Ecto neural progenitor cell (in vitro differentiated cells): ENCODE measurements at places on chromosomes 7 and 10.

DNA sequence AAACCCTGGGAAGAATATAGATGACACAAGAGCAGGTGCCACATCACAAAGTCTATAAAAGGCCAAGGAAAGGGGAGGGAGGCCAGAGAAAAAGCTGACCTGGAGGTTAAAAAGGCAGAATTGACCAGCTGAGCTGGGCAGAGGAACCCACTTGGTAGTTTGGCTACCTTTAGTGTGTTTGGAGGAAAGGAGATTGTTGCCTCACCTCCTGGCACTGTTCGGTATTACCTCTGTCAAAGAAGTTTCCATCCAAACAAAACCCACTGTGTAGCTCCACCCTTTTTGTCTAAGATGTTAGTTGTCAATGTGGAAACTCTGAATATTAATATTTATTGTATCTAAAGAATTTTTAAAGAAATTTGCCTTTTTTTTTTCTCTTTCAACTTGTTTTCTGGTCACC, 23.4 kb downstream of the ENTPD7 start:
- DNase-seq: no peak

DNA sequence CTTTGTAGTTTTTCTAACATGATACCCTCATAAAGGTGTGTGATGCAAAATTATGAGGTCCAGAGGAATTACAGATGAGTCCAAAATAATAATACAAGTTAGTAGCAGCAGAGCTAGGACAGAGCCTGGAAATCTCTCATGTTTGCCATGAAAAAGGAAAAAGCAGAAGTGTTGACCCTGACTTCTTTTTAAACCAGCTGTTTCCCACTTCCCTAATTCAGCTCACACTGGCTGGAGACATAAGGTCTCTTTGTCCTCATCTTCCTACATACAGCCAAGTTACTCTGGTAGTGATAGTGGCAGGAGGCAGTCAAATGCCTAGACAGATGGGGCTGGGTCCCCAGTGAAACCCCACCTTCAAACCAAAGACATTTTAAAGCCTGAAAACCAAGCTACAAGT, 269.2 kb downstream of the C7orf25 start:
- DNase-seq: no peak

- DNase-seq: peak; percentile 69
Observed at GRCh38 chr7:104231054-104232046, 23.5 kb upstream of the ORC5 start.

DNA sequence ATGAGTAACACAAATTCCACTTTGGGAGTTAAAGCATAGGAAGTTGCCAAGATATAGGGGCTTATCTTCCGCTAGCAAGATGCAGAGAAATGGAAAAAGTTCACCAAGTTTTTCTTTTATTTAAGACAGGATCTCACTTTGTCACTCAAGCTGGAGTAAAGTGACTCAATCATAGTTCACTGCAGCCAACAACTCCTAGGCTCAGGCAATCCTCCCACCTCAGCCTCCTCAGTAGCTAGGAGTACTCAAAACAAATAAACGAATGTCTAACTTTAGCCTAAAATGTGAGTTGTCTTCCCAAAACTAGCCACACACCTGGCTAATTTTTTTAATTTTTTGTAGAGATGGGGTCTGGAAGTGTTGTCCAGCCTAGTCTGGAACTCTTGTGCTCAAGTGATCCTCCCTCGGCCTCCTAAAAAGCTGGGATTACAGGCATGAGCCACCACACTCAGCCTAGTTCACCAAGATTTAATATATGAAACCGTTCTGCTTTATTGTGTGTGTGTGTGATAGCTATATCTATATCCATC, 9.9 kb downstream of the VIM start:
- no peak for DNase-seq

DNA sequence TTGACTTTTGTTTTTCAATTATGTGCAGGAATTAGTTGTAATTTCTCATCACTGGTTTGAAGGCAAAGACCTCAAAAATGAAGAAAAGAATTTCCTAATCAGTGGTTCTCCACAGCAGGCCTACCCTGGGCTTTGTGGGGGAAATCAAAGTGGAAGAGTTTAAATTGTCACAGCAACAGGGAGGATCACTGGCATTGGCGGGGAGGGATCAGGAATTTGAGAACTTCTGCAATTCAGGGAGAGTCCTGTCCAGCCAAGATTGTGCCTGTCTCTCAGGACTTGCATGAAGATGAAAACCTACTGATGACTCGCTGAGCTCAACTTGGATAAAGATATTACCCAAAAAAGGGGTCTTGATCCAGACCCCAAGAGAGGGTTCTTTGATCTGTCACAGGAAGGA, 70.1 kb downstream of the HACD1 start:
- DNase-seq: peak; percentile 47

DNA sequence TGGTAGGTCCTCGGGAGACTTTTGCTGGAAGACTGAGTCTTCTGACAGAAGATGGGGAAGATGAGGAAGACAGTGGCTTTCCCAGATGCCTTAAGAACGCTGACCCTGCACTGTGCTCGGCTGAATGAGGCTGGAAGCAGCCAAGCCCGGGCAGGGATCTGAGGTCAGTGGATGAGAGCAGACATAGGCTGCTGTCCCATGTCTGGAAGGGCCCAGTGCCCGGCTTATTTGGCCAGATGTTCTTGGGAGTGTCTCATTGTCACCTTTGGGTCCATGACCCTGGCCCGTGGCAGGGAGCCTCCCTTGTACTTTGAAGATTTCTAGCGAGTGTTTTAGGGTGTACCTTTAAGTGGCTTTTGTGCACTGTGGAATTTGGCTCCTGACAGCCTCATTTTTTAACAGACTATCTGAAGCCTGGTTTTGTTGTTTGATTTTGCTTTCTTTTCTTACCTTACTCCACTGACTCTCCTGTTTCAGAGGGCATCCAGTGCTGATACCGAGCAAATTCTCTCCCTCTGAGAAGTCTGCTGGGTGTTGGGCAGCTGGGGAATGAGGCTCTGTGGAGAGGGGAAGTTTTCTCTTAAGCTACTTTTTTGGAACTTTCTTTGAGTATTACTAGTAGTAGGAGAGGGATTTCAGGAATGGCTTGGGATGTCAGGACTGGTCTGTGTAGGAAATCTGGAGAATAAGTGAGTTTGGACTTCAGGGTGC, 61.4 kb downstream of the CREB5 start:
- DNase-seq: no peak

GRCh38 chr7:130961128-130961601, 227.2 kb upstream of the KLF14 start:
- DNase-seq: no peak

GRCh38 chr10:101272229-101272868, 43.1 kb upstream of the LBX1 start:
- DNase-seq: peak; percentile 83

DNA sequence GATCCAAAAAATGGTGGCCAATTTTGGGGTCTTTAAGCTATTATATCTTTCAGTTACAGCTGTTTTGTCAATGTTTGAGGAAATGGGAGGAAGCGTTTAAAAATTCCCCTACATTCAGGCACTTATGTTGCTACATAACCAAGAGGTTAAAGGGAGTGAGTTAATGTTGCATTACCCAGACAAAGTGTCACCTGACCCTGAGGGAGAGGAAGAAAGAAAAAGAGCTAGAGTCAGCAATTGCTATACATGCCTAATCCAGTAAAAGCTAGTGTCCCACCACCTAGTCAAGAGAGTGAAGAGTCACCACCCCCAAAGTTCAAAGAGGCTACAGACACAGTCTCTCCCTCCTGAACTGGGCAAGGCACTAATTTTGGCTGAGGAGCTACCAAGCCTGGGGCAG, 69.5 kb upstream of the ZNF92 start:
- DNase-seq: no peak

DNA sequence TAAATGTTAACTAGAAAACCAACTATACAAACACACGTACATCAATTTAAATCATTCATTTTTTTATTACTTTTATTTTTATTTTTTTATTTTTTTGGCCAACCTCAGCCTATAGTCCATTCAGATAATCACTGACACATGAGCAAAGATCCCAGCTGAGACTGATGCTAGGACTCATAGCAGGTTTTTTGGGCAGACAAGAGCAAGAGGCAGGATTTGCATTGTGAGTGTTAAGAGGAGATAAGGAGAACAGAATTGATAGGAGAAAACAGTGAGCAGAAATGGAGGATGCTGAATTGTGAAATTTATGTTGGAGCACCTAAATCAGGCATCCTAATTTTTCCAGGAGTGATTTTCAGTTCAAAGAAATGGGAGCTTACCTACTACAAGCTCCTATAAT, 240.3 kb downstream of the SEMA3D start:
- DNase-seq: no peak

- DNase-seq: no peak
Observed at GRCh38 chr7:121766676-121767075, 106.3 kb upstream of the PTPRZ1 start.

GRCh38 chr10:28492116-28492920, 40.6 kb upstream of the WAC start:
- no peak for DNase-seq

DNA sequence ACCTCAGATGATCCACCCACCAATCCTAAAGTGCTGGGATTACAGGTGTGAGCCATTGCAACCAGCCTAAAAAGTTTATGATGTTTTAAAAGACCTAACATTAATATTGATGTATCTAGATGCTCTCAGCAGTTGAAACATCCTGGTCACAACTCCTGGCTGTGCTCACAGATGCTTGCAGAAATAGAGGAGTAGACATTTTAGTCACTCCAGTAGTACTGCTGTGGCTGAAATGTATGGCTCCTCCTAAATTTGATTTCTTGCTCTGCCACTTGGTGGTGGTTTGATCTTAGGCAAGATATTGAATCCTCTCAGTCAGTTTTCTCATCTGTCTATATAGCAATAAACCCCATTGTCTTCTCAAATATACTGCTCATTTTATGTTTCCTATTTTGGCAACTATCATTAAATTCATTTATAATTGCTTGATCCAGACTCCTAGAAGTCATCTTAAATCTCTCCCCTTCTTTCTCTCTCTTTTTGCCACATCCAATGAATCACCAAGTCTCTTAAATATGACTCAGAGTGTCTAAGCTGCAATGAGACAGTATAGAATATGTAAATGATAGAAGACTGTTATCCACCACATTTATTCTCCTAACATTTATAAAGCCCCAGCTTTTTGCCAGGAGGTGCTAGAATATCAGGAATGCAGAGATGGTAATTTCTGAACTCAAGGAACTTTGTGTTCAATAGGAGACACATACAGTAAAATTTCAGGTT, 78.1 kb upstream of the NRBF2 start:
- DNase-seq: no peak

DNA sequence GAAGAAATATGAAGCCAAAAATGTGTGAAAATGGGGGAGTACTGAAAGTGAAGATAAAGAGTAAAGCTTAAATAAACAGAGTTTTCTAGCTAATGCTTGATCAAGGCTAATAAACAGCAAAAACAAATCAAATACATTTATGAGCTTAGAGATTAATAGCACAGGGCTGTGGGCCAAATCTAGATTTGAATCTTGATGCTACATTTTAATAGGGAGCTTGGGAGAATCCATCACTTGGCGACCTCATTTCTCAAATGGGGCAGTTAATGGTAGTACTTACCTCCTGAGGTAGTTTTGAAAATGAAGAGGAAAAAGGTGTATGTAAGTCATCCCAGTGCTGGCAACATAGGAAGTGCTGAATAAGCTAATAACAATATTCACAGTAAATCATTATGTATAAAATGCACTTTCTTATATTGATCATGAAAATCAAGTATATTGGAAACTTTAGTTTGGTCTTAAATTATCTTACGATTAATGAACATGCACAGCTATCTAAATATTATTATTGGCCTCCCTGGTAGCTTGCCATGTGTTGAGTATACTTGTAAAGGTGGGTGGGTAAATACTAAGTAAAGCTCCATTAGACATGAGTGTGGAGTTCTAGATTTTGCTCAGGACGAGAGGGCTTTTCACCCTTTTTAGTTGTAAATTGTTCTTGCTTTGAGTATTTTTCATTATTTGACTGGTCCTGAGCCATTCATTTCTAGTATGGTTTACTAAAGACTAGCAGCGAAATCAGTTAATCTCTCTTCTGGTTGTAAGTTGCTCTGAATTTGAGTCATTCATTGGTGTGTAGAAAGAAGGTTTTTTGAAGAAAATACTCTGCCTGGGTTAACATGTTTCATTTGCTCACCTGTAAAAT, 5.1 kb downstream of the BICC1 start:
- DNase-seq: no peak

- no peak for DNase-seq
Observed at GRCh38 chr7:17912050-17912449, 28.2 kb downstream of the SNX13 start.

GRCh38 chr7:75937958-75938786, 23.2 kb downstream of the POR start:
- DNase-seq: no peak

DNA sequence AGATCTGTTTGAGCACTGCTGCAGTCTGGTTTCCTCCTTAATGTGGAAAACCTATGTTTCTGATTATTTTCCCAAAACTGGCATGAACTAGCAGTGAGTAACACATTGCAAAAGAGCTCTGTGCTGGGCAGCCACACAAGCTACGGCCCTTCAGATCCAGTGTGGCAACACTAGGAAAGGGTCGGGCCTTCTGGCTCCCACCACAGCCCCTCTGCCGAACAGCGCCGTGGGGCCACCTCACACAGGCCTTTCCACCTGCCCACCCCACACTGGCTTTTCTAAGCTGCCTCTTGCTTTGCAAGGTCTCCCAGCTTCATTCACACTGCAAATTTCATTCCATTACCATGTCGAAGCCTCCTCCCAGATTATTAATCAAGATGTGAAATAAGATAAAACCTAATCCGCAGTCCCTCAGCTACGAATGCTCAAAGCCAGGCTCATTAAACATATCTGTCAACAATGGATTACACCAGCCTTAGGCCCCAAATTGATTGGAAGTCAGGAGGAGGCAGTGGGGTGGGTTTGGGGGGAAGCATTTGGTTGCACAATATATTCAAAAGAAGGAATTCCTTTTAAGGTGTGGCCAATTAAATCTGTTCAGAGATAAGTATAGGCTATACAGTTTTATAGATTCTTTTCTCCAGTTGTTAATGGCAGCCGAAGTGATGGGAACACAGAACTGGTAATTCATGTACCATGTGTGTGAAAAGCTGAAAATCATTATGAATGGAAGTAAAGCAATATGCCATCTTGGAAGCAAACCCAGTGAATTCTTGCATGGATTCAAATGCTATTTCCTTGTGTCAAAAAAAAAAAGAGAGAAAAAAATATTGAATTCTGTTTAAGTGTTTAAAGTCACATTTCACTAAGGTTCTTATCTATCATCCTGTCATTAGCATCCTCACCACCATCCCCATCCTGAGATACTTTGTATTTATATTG, 223.7 kb downstream of the MTERF1 start:
- DNase-seq: no peak

DNA sequence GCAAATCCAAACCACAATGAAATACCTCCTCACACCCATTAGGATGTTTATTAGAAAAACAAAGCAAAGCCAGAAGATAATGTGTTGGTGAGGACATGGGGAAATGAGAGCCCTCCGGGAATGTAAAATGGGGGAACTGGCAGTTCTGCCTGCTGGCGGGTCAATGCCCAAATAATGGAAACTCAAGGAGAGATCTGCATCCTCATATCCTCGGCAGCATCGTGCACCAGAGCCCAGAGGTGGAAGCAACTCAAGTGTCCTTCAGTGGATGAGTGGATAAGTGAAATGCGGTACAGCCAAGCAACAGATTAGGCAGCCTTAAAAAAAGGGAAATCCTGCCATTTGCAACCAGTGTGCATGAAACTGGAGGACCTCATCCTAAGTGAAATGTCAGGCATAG, 325.2 kb downstream of the WDR37 start:
- DNase-seq: no peak

- peak; percentile 92 for DNase-seq
Observed at GRCh38 chr10:133308421-133309099, at the start of the genes TUBGCP2 and ZNF511. Gene TUBGCP2 (minus strand): TSS chr10:133308872. CDS start chr10:133302941, 5,931 bp downstream. Gene ZNF511 (plus strand): TSS chr10:133308914. CDS start chr10:133308944, 30 bp downstream.
